Esophagus squamous epithelium (tissue), 5 donors: ENCODE measurements at places on chromosomes 2 and 18. TPM values are rescaled to one million over a fixed set of nuclear protein-coding genes. Genes with fewer than 3 reads are reported as not detected.

Gene SFTPB
- not detected for total RNA-seq

Gene NT5DC4
- not detected for total RNA-seq

Gene CD8B2
- 0.23 TPM for total RNA-seq

DNA sequence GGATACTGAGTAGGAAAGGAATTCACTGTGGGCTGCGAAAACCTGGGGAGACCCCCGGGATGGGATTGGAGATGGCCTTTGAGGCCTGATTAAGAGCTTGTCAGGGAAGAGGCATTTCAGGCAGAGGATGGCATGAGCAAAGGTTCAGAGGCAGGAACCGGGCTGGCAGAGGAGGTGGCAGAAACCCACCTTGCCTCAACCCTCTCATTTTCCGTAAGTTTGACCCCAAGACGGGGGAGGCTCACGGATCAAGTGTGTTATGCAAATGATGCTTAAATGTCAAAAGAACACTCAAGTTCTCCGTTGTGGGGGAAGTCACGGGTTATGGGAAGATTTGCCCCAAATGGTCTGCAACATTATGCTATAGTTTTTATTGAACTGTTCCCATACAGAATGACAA is 88.3 kb downstream of the MYCN start:
- DNase-seq, result no peak

- DNase-seq, result no peak
Observed at GRCh38 chr18:75054046-75054445, 154.9 kb downstream of the PTGR3 start.

DNA sequence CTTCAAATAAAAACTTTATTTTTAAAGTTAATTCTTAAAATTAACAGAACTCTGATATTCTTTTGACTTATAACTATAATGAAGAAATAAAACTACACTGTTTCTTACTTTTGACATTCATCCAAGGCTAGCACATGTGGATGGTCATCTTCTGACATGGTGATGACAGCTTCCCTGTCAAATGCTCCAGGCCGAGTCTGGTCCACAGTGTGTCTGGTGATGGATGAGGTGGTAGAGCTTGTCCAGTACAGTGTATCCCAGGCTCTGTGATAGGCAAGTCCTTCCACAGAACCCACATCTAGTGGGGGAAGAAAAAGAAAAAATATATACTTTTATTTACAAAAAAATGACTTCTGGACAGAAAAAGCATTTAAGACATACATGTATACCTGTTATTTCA is 1529.5 kb downstream of the LRP1B start:
- no peak for DNase-seq

- no peak for DNase-seq
Observed at GRCh38 chr18:11821643-11822237, 29.5 kb upstream of the CHMP1B start.

DNA sequence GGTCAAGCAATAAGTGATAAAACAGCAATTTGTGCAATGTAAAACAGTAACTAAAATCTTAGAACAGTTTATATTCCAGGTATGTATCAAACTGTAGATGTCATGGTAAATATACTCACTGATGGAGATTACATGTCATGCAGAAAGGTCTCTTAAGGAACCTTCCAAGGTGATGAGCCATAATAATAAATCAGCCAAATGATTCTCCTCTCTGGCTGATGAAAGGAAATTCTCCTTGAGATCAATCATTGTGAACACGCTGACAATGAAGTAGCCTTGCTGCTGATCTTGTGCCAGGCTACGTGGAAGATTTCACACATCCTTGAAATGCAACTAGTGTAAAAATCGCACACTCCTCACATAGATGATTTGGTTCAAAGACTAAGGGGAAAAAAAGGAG is 392.5 kb upstream of the CDH7 start:
- no peak for DNase-seq
